Right kidney (tissue), 9 donors: ENCODE measurements at places on chromosomes 7 and 10.

DNA sequence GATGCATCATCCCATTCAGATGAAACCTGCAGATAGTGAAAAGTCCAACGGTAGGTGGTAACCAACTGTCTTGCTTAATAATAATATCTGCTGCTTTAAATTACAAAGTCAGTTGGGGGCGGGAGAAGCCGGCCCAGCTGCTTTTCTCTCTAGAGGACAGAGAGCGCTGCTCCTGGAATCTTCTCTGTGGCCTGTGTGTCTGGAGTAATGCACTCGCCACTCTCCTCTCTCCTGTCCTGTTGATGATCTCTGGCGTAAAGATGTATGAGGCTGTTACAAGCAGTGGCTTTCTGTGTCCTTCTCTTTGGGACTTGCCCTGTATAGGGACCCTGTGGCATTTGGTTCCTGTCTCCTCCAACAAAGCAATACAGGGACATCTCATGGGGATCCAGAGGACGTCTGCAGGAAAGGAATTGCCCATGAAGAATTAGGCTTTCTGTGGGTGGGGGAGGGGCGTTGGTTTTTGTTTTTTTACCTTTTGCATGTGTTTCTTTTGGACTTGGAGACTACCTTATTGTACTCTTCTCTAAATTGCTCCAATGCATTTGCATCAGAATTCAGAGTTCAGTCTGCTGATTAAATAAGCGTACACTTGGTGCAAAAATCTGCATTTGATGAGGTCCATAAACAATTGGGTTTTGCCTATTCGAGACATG lies 231.6 kb downstream of the CELF2 start:
- no peak for DNase-seq

DNA sequence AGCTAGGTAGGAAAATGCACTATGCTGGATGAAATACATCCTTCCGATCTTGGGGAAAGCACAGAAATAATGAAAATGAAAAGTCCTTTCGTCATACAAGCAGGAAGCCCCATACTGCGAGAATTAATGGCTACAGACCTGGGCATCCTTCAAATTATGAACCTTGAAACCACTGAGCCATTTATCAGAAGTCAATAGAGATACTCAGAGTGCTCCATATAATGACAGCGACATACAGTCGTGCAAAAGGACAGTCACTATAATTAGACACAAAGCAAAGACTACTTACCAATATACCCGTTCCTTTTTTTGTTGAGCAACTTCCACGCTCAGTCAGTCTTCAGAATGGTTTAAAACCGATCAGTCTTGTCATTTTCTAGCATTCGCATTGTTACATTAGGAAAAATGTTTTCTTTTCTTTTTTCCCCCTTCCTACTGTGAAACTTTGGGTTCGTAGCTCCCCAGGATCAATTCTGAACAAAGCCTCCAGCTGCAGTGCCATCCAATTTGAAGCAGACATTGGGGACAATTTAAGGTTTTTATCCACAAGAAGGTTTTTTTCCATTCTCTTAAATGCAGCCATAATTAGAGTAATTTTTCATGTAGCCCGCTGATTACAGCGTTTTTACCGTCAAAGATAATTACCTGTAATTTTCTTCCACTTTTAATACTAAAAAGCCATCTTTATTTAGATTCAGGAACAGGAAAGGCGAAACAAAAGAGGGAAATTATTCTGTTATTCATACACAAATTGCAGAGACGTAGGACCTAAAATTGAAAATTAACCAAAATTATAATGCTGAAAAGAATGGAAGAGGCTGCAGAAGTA lies 6.4 kb downstream of the DLX6 start:
- peak; percentile 18 for DNase-seq

DNA sequence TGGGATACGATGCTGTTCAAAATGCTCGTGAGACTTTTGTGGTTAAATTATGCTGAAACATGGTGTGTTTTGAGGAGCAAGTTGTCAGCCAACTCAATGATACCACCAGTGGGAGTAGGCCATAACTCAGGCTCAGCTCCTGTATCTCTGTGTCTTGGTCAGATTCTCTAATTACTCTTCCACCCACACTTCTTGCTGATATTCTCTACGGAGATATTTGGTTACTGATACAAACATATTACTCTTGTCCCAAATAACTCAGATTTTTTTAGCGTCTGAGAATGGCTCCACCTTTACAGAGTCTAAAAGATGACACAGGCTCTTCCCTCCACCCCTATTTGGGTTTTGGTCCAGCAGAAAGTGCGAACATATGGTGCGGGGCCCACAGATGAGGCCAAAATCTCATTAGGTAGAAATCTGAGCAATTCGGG lies 168.9 kb downstream of the PKD1L1 start:
- DNase-seq, result no peak

- DNase-seq, result no peak
Measured at GRCh38 chr10:14233566-14233965, 97.2 kb downstream of the FRMD4A start.

DNA sequence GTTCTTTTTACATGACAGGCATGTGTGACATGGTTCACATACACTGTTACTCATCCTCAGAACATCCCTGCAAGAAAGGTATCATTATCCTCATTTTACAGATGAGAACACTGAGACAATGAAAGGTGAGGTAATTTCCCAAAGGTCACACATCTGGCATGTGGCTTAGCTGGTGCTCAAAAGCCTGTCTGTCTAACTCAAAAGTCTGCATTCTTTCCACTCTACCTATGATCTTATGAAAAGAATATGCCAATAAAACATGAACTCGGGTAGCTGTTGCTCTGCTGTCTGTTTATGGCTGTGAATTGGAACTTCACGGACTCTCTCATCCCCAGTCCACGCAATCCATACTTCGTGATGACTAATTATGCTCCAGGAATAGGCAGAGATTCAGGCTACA lies 79.0 kb upstream of the ODAD2 start:
- no peak for DNase-seq

DNA sequence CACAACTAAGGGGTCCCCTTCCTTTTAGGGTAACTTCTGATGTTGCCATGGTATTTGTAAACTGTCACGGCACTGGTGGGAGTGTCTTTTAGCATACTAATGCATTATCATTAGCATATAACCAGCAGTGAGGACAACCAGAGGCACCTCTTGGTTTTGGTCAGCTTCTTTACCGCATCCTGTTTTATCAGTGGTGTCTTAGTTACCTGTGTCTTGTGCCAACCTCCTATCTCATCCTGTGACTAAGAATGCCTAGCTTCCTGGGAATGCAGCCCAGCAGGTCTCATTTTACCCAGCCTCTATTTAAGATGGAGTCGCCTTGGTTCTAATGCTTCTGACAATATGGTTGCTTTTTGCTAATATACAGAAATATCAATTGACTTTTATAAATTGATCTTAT lies 54.9 kb downstream of the AHCYL2 start:
- DNase-seq, result no peak

DNA sequence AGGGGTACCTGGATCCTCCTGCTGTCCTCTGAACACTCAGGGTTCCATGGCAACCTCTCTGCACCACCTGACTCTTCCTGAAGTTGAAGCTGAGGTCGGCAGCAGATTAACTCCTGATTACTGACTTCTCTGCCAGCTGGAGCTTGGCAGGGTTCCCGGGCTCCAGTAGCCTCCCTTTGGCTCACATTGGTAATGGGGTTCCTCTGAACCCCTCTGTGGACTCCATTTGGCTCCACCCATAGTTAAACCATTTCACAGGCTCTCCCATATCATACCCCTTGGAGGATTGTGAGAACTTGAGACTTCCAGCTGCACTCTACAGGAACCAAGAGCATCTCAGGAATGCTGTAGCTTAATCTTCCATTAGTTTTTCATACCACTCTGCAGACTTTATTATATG lies 292.5 kb downstream of the HDAC9 start:
- no peak for DNase-seq

DNA sequence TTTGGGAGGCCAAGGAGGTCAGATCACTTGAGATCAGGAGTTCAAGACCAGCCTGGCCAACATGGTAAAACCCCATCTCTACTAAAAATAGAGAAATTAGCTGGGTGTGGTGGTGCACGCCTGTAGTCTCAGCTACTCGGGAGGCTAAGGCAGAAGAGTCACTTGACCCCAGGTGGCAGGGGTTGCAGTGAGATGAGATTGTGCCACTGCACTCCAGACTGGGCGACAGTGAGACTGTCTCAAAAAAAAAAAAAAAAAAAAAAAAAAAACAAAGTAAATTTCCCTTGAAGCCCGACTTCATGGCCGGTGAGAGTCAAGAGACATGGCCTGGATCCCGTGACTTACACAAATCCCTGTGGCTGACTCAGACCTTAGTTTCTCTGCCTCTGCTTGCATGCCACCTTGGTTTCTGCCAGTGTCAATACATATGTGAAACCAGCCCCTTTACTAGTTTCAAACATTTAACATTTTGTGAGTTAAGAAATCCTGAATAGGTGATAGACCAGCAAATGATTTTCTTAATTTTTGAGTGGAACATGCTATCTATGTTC lies 62.8 kb downstream of the ZEB1 start:
- no peak for DNase-seq

GRCh38 chr7:127895814-127896280 lies 135.4 kb downstream of the LRRC4 start:
- DNase-seq, result no peak

DNA sequence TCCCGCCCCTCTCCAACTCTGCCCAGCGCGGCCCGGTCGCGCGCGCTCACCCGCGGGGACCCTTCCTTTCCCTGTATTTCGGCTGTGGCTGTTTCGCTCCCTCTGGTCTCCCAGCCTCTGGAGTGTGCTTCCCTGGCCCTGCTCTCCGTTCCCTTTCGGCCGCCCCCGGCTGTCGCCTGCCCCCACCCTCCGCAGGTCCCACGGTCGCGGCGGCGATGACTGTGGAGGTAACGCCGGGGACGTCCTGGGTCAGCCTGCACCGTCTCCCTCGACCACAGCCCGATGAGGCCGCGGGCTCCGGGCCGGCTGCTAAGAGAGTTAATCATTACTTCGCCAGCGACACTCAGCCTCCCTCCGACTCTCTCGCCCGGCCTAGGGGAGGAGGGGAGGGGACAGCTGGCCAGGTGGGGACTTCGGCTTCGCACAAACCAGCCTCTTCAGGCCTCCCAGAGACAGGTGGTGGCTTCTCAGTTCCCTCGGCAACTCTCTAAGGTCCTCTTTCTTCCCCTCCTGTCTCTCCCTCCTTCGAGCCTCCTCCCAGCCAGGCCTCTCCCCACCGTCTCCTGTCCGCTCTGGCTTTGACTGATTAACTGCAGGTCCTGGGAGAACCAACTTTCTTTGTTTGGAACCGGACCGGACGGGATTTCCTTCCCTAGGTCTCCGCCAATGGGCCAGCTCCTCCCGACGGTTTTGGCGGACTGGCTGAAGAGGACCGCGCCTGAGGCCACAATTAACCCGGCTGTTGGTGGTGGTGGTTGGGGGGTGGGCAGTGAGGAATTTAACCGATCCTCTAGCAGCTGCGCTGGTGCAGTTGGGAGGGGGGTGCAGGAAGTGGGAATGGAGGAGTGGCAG lies 5.6 kb upstream of the PAX2 start:
- peak; percentile 85 for DNase-seq

GRCh38 chr10:132735923-132736391 lies 50.0 kb downstream of the NKX6-2 start:
- no peak for DNase-seq

GRCh38 chr7:148983200-148984146 lies 44.8 kb downstream of the PDIA4 start:
- peak; percentile 94 for DNase-seq

GRCh38 chr10:44950326-44951225 lies 9.0 kb upstream of the RASSF4 start:
- DNase-seq, result no peak

DNA sequence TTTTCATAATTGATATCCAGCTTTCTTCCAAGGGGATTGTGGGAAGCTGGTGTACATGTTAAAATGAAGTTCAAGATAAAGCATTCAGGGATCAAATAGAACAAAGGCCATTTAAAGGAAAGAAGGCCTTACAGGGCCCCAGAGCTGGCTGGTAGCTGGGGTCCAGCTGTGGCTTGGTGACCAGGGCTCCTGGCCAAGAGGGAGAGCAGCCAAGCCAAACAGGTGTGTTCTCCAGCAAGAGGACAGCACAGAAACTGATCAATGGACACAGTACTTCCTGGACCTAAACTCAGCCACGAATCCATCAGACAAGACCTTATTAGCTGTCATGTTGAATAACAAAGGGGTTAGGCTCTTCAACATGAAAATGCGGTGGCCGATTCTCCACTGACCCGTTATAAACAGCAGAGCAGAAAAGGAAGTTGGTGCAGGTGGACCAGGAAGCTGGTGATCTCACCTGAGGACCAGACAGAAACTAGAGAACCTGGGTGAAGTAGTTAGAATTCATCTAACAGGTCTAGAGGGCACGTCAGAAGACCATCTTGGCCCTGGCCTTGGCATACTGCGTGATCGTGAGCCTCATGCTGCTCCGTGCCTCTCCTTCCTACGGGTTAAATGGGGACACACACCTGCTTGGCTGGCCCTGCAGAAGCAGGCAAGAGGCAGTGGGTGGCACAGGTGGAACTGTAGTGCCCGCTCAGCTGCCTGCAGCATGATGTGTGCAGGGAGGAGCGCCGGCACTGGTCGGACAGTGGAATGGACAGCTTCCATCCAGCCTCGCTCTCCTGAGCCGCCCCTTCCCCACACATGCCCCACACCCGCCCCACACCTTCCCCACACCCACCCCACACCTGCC lies 53.8 kb downstream of the PARP12 start:
- no peak for DNase-seq

DNA sequence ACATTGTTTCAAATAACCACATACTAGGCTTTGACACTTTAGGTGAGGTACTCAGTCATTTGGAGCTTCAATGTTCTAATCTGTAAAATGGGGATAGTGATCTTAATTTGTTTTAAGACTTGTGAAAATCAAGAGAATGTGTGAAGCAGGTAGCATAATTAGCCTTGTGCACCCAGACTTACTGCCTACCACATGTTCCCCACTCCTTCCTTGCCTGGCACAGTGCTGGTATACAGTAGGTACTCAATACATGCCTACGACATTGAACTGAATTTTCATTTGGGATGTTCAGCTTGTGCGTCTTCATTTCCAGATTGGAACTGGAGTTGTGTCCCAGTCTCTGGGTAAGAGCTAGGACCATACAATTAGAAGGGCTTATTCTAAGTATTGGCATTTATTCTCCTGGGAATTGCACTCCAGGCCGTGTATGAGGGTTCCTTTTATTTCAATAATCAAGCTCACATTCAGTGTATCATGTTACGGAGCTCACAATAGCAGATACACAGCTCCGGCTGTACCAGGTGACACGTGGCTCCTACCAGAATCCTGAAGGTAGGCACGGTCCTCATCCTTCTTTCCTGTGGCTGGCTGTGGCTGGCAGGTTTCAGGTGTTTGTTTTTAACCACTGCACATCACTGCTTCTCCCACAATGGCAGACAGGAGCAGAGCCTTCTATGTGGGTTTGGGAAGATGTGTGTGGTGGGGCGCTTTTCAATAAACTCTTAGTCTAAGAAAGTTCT lies 109.4 kb upstream of the PDCD4 start:
- DNase-seq, result no peak

GRCh38 chr10:100654782-100655325 lies 90.5 kb upstream of the PAX2 start:
- DNase-seq, result peak; percentile 85

DNA sequence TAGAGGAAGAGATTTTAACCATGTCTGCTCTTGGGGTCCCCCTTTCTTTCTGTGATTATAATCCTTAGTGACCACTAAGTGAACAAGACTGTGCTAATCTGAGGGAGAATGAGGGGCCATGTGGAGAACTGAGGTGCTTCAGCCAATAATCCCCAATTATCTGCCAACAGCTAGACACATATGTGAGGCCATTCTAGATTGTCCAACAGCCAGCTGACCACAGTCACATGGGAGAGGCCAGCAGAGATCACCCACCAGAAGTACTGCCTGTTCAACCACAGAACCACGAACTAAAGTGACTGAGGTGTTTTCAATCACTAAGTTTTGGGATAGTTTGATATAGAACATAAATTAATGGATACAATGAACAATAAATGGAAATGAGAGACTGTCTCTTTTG lies 74.3 kb downstream of the SEMA3E start:
- no peak for DNase-seq
